ENCODE measurements at places on chromosomes 12 and 14.

DNA sequence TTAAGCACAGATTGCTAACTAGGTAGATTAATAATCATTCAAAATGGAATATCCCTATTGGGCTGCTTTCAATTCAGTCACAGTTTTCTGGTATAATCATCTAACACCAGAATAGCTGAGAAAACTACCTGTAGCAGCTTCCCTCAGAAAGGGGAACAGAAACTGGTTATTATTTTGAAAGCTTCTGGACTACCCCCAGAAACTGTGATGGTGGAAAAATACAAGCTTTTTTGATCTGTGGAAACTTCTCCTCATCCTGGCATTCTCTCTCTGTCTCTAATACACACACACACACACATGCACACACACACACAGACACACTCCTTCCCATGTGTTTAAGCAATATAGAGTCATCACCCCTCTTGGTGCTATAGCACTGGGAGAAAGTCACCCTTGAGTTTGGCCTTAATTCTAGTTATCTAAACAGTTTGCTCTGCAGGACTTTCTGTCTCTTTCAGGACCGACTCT is 251.5 kb upstream of the LMO3 start:
- no peak for DNase-seq

- DNase-seq = no peak
These were observed 20.1 kb downstream of the KLRK1 start for GRCh38 chr12:10369557-10370415.

DNA sequence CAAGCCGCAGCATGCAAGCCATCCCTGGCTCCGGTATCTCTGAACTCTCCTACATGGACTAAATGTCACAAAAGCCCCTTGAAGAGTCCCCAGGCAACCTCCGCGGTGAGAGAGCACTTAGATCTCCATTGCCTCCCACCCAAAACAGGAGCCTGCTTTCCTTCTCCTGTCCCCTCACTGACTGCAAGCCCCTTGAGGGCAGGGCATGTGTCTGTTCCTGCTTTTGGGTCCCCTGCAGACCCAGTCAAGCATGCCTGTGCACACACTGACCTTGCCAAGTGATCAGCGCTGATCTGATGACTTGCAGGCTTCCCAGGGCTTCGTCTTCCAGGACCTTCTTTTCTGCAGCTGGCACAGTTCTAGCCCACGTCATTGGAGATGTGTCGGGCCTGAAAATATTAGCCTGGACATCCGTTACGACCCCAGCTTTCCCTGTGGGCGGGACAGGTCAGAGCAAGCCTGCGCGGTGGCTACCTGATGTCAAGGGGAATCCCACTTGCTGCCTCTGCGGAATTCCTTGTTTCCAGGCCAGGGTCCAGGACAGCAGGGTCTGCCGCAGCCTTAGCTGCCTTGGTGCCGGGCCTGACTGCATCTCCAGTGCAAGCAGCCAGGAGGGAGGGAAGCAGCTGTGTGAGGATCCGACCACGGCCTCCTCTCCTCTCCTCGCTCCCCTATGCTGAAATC is 92.5 kb downstream of the FBXL14 start:
- DNase-seq = no peak

DNA sequence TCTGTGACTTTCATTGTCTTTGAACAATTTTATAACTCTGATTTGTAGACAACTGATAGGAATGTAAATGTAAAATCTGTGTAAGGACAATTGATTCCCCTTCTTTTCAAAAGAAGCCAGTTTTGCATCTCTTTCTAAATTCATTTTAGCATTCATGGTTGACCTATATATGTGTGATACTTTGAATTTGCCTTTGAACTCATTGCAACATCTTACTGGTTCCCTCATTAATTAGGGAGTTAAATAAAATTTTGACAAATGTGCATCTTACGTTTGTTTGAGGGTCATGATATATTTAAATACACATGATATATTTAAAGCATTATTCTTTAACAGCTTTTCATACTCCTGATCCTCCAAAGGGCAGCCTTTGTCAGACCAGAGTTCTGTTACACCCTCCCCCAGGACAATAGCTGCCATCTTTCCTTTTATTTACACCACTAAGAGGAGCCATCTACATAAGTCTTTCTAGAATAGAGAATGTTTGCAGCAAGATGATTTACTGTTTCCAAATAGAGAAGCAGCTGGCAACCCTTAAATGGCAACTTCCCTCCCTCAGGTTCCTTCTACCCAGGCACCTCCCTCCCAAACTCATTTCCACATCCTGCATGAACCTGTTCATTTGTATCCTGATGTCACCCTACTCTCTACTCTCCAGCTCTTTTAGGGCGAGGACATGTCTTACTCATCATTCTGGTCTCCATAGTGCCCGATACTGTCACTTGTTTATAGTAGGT is 40.2 kb upstream of the APPL2 start:
- DNase-seq = no peak

GRCh38 chr14:91647856-91648255 is 84.0 kb downstream of the CATSPERB start:
- DNase-seq = no peak

GRCh38 chr12:21715386-21715785 is 57.7 kb upstream of the LDHB start:
- no peak for DNase-seq

DNA sequence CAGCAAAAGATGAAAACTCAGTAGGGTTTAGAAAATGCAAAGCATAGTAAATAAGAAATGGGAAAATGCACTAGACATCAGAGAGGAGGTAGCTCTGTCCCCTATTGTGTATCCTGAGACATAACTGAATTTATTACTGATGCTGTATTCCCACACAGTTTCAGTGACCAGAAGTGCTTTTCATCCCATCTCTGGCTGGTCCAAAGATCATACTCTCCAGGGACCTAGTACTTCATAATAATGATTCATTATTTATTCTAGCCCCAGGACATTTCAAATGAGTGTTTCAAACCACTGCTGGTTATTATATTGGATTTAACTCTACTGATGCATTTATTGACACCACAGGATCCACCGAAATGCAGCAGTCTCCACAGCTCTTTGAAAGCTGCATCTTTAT is 163.3 kb downstream of the PAWR start:
- no peak for DNase-seq

- no peak for DNase-seq
These were observed 213.2 kb upstream of the DIO3 start for GRCh38 chr14:101347893-101348777.

DNA sequence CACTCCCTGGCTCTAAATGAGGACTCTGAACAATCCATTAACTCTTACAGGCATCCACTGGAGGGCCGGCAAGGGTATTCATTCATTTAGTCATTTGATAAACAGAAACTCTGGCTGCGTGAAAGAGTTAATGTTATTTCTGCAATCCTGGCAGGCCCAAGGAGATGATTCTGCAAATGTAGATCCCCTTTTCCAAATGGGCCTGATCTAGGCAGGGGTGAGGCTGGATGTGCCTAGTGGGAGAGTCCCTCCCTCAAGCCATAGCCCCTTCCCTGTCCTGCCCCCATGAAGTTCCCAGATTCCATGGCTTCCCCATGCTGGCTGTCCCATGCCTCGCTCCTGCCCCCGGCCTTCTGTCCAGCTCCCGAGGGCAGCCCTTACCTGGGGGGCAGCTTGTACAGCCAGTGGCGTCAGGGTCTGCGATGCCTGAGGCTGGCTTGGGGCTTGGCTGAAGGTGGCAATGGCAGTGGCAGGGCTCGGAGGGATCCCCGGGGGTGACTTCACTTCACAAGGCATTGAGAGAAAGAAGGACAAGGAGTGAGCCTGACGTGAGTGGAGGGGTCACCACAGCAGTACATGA is 18.4 kb downstream of the POU6F1 start:
- peak; percentile 43 for DNase-seq

DNA sequence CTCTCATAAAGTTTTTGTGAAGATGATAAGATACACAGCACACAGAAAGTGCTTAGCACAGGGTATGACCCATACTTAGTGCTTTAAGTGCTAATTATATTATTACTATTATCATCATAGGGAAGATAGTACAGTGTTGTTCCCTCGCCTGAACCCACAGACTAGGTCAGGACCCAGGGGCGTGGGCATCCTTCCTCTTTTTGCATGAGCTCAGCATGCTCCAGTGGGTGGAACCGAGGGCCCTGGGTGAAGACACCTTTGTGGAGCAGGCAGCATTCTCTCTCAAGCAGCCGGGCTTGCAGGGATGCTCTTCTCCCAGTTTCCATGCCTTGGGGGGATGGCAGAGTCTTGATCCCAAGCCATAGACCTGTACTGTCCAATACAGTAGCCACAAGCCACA is 34.8 kb downstream of the CRACR2A start:
- DNase-seq = no peak

- no peak for DNase-seq
These were observed 17.3 kb downstream of the PPM1A start for GRCh38 chr14:60266021-60266937.

GRCh38 chr12:14113031-14113430 is 131.6 kb upstream of the GRIN2B start:
- DNase-seq = no peak

DNA sequence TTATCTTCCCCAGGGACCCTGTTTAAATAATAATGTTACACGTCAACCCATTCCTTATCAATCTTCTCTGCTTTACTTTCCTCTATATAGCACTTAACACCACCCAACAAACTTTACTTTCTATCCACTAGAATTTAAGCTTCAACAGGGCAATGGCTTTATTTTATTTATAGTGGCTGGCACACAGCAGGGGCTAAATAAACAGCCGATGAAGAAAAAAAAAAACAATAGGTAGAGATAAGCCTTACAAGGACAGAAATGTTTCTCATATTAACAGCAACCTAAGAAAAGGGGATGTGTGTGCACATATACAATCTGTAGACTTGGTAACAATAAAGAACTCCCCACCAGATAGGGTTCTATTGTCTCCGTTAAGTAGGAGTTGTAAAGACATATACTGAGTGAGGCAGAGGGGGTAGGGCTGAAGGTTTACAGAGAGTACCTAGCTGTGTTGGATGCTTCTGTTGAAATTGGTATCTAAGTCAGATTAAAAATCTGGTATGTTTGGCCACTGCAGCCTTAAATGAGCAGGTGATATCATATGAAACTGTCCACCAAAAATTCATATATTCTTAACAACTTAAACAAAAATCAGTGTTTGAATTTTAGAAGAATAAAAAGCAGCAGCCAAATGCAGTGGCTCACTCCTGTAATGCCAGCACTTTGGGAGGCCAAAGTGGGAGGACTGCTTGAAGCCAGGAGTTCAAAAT is 24.7 kb upstream of the AP4S1 start:
- no peak for DNase-seq

DNA sequence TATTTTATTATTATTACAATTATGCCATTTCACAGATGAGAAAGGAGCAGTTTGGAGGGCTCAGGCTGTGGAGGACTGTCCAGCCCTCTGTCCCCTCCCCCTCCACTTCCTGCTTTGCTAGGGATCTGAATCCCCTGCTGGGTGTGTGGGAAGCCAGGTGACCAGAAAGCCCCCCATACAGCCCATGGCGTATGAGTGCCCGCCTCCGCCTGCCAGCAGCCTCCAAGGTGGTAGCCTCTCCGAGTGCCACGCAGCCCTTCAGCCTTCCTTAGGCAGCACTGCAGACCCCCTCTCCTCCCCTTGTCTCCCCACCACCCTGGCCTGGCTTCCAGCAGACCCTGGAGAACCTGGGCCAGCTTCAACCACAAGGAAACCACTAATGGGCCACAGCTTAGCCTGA is 12.6 kb downstream of the DTX1 start:
- DNase-seq = peak; percentile 39

- no peak for DNase-seq
These were observed 113.5 kb downstream of the TMEM132D start for GRCh38 chr12:129790331-129790730.

DNA sequence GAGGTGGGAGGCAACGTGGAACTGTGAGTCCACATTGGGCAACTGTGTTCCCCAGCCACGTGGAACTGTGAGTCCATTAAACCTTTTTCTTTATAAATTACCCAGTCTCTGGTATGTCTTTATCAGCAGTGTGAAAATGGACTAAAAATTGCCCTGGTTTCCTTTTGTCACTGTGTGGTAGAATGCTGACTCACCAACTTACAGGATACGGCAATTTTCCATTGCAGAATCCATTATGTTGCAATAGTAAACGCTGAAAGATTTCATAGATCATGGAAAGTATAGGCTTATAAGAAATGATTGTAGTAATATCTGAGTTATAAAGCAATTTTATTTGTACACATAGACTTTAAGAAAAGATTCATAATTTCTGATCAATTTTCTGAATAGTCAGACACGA is 93.0 kb downstream of the GTF2A1 start:
- no peak for DNase-seq

DNA sequence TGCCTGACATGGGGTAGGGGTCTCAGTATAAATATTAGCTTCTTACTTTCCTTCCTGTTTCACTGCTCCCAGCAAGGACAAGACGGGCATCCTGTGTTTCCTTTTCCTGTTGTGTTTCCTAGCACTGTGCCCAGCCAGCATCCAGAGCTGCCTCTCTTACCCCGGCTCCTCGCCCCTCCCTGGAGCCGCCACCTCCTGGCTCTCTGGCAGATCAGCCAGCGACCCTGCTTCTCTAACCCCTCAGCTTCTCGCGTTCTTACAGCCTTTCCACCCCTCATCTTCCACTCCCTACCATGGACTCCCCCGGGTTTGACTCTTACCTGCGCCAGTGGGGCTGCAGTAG is 17.8 kb downstream of the HDAC7 start:
- DNase-seq = no peak

DNA sequence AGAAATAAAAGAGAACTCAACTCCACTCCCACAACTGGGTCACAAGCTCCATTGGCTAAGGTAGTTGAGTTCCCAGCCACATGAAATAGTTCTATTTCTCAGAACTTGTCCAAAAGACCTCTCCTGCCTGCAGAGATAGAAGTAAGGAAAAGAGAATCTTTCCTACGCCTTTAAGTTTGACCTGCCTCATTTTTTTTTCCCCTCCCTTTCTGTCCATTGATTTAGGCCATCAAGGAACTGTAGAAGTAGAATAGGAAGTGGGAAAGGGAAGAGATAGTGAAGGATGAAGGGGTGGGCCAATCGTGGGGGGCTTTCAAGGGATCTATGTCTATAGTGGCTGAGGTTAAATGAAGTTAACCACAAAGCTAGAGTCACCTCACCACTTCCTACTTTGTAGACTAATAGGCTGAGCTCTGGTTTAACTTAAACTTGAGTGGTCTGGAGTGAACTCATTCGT is 13.9 kb upstream of the NUDT4 start:
- no peak for DNase-seq

GRCh38 chr12:38907201-38907923 is 2.0 kb upstream of the CPNE8 start:
- no peak for DNase-seq

DNA sequence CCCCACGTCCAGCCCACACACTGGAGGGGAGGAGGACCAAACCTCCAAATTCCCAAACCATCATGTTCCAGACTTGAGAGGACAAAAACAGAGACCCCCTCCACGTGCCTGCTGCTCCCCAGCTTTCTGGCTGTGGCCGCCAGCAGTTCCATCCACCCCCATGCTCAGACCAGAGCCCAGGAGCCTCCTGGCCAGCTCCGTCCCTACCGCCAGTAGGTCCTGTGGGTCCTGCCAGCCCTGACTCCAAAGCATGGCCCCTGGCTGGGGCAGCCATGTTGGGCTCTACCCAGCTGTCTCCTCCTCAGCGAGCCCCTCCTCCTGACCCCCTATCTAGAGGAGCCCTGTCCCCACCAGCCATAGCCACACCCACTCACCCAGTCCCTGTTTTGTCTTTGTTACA is 227.3 kb upstream of the RTL1 start:
- peak; percentile 18 for DNase-seq

- DNase-seq = no peak
These were observed 240.3 kb upstream of the PELI2 start for GRCh38 chr14:55877942-55878341.

Measured in upper lobe of left lung (tissue), 6 donors.